Stimulated activated naive CD4-positive, alpha-beta T cell treated with Interleukin-2 at 50 U/mL for 16 hours (primary cell): ENCODE measurements at places on chromosomes 2 and 18.

DNA sequence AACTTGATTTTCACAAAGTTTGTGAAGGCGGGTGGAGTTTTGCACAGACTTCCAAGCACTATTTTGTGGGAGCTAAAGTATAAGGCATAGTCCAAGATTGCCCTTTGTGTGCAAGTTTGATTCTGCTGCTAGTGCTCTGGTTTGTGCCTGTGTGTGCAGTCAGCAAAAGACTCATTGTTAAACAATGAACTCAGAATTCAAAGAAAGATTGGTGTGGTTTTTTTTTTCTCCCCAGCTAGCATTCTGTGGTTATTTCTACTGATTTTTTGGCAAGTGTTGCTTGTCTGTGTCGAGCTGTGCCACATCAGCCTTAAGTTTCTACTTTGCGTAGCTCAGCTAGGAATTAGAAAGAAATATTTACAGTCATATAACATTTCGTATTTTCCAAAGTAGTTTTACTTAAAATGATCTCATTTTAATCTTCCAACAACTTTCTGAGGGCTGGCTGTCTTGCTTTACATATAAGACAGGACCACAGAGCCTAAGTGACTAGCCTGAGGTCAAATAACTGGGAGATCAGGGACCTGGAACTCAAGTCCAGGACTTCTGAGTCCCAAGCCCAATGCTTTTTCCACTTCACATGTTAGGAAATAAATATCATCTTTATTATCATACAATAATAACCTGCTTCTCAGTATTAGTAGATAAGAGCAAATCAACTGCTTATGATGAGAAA is 69.8 kb downstream of the BABAM2 start:
- peak; percentile 5 for DNase-seq

- DNase-seq = no peak
These were observed 65.9 kb upstream of the SLC16A14 start for GRCh38 chr2:230134496-230135129.

DNA sequence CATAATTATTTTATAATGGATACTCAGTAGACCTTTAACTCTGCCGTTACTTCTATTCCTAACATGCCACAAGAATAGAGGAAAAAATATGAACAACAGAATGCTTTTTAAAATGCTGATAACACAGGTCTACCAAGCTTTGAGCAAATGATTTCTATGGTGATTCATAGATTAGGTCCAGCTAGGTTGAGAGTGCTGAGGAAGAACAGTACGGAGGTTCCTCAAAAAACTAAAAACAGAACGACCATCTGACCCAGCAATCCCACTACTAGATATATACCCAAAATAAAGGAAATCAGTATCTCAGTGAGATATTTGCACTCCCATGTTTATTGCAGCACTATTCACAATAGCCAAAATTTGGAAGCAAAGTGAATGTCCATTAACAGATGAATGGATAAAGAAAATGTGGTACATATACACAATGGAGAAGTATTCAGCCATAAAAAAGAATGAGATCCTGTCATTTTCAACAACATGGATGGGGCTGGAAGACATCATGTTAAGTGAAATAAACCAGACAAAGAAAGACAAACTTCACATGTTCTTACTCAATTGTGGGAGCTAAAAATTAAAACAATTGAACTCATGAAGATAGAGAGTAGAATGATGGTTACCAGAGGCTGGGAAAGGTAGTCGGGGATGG is 111.6 kb upstream of the SERTAD2 start:
- no peak for DNase-seq

DNA sequence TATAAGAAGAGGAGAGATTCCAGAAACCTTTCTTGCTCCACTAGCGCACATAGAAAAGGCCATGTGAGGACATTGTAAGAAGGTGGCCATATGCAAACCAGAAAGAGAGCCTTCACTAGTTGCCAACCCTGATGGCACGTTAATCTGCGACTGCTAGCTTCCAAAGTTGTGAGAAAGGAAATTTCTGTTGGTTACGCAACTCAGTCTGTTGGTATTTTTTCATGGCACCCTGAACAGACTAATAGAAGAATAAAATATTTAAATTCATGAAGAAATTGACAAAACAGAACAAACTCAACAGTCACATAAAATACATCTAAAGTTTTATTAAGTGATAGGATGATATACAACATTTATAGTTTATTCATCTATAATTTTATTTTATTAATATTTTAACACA is 625.9 kb upstream of the NRXN1 start:
- no peak for DNase-seq

DNA sequence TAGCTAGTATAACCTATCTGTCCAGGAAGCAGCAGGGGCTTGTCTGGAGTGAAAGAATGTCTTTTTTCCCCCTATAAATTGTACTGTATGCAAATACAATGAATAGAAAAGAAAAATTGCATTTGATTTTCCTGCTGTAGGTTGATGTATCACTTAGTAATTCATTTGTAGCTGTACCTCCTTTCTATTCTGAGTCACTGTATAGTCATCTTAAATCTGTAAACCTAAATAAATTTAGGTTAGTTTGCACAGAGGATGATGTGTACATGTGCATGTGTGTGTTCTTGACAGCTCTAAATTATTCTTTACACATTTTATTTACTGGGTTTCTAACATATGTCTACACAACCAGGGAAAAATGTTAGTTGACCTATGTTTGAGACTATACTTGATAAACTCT is 478.7 kb upstream of the CNTNAP5 start:
- DNase-seq = no peak

DNA sequence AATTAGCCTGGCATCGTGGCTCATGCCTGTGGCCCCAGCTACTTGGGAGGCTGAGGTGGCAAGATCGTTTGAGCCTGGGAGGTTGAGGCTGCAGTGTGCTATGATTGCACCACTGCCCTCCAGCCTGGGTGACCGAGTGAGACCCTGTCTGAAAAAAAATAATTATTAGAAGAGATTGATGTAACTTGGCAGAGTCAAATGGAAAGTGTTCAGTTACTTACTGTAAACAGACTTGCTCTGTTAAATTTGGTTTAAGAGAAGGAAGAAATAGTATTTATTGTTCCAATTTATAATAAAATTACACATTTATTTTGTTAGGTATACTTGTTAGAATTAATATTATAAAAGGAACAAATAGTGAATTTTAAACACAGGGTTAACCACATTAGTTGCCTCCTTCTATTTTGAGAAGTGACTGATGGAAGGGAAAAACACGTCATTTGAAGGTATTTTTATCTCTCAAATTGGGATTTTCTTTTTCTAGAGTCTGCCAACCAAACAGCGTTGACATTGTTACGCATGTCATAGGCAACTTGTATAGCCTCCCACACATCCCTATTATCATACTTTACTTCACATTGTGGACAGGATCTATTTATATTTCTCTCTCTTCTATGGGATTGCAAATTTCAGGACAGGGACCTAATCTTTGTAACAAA is 118.8 kb upstream of the B3GNT2 start:
- no peak for DNase-seq

DNA sequence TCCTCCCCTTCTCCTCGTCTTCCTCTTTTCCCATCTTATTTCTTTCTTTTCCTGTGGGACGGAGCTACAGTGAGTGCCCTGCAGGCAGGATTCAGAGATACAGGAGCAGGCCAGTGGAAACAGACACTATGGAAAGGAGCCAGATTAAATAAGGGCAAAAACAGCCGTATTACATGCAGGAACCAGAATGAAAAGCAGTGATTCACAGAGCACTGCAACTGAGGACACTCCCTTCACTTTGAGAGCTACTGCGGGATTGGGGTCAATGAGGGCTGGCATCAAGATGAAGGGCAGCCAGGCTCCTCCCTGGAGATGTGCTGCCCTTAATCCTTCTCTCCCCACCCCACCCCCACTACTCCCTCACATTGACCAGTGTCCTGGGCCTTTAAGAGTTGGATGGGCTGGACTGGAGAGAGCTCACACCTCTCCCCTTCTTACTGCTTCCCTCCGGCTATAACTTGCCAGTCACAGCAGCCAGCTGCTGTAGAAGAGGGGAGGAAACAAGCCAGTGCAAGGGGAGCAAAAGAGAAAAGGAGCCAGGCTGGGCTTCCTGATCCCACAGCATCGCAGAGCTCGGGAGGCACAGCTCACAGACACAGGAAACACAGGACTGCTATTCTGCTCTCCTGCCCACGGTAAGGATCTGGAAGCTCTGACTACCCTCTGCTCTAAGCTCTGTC is at the start of gene PLCD4:
TSS of gene PLCD4 (plus strand) at position 464 of the 680 bp plus-strand sequence. CDS start 7,841 bp downstream, outside the sequence.
- no peak for DNase-seq

- no peak for DNase-seq
These were observed 256.0 kb downstream of the DCDC2C start for GRCh38 chr2:3959372-3959771.

DNA sequence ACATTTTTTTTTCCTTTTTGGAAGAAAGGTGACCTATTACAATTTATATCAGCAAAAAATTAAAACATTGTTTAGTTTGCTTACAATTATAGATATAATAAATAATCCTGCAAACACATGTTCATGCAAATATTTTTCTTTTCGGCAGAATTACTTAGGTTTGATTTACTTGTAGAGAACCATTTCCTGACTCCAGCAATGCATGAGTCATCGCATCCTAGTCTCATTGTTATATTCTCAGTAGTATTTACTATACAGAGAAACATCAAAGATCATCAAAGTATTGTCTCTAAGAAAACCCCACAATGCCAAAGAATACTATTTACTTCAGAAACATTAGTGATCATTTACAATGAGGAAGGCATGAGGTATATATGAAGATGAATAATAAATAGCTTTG is 40.4 kb upstream of the MTIF2 start:
- DNase-seq = no peak

DNA sequence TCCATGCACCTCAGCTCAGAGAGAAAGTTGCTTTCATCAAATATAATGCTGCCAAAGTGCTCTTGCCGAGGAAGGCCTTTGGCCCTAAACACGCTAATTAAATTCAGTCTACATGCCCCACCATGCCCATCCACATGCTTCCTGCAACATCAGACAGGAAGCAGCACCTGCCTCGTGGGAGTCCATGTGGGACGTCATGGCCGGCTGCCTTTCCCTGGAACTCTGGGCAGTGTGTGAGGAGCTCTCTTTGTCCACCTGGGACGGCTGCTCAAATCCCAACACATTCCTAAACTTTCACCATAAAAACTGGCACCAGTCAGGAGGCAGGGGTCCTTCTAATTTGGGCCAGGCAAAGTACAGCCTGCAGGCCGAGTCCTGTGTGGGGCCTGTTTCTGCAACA is 23.1 kb downstream of the FAM178B start:
- no peak for DNase-seq

GRCh38 chr2:119706221-119706620 is 27.2 kb downstream of the TMEM177 start:
- no peak for DNase-seq

DNA sequence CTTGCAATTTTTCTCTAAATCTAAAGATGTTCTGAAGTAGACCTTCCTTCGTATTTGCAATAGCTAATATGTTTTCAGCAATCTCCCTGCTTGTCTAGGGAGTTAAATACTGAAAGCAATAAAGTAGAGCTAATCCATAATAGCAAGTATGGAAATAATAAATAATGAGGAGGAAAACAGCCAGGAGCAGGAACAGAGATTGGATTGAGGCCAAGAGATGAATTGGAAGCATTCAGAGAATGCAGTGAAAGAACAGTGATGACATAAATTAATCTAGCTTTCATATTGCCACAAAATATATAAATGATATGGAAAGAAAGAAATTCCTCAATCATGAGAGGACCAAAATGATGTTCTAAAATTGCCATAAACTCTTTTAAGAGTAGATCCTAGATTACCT is 679.7 kb downstream of the METTL4 start:
- no peak for DNase-seq

DNA sequence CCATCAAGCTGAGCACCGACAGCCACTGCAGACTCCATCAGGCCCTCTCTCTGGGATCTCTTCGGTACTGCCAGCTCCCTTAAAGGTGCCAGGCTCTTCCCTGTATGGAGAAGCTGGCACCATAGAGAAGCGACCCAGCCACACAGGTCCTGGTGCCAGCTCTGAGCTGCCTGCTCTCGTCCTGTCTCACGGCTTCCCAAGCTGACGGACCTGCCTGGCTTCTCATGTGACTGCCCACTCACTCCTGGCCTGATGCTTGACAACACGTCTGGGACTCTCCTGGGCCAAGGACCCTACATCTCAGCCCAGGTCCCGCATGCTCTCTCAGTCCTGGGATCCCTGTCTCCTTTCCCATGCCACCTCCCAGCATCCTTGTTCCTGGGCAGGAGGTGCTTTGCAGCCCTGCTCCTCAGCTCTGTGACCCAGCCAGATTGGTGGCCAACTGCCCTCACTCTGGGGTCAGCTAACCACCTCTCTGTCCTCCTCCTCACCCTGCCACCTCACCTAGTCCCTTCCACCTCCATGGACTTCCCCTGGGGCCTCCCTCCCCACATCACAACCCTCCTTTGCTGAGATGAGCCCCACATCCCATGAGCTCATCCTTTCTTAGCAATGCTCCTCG is 12.5 kb upstream of the ATOH8 start:
- DNase-seq = no peak

DNA sequence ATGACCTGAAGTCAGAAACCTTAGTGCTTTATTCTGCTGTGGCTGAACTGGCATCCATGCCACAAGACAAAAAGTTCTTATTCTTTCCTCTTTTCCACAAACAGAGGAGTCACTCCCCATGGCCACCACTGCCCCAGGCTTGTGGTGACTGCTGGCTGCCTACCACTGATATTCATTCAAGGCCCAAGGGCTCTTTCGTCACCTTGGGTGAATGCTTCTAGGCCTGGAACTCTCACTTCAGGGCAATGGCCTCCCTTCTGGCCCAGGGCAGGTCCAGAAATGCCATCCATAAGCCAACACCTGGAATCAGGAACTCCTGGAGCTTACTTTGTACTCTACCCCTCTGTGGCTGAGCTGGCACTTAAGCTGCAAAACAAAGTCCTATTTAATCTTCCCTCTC is 109.8 kb downstream of the NAT8 start:
- DNase-seq = no peak

DNA sequence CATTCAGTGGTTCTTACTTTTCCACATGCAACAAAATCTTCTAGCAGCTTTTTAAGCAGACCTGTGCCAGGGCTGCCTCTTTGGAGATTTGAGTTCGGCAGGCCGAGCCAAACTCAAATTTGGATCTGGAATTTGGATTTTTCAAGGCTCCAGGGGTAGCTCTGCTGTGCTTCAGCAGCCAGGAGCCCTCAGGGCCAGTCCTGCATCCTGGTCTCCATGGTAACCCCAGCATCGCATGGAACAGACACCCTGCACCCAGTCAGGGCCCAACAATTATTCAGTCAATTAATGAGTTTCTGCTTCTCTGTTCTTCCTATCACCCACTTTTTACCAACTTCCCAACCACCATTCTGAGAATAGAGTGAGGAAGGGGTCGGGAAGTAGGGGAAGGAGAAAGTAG is 30.0 kb downstream of the EN1 start:
- DNase-seq = no peak
